CD8-positive, alpha-beta T cell (primary cell): ENCODE measurements at places on chromosomes 6 and 20.

DNA sequence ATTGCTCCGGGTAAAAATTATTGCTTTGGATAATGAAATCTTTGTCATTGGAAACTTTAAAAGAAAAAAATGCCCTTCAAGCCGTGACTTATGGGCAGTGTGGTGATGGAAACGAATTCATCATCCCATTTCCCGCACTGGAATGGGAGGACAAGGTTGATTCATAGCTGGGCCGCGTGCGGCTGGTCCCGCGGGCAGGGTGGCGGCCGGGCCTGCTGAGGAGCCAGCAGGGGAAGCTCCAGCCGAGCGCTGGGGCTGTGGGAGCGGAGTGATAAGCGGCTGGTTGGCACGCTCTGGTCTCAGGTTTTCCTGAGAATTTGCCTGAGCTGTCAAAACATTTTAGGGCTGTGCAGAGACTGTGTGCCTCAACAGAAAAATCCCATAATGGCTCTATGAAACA lies 351.7 kb downstream of the CDC5L start:
- DNase-seq, result no peak

DNA sequence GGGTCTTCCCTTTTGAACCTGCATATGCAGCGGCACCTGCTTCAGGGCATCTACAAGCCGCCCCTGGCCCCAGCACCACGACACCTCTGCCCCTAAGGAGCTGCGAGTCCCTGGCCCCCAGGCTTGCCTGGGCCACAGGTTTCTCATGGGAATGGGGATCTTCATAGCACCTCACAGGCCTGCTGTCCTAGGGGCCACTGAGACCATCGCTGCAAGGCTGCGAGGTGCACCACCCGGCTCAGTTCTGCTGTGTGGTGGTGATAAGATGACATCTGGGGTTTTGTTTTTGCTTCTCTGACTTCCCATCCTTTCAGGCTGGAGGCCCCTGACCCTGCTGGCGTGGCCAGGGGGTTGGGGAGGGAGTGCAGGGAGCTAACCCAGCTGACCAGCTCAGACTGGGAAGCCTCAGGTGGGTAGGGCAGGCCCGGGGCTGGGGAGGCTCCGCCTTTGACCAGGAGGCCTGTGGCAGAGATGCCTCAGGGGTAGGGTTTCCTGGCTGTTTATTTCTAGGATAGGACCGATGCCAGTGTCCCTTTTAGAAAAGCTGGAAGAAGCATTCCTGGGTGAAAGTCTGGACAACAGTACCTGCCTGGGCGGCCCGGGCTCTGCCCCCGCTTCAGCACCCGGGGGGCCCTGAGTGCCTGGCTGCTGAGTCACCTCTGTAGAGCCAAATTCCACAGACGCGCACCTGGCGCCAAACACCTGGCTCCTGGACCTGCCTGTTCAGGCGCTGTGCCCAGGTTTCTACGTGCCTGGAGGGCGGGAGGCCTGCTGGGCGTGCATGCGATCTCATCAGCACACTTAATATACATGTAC lies 264.7 kb downstream of the DLL1 start:
- no peak for DNase-seq

- no peak for DNase-seq
Measured at GRCh38 chr20:15380770-15381169, 1043.4 kb upstream of the FLRT3 start.

DNA sequence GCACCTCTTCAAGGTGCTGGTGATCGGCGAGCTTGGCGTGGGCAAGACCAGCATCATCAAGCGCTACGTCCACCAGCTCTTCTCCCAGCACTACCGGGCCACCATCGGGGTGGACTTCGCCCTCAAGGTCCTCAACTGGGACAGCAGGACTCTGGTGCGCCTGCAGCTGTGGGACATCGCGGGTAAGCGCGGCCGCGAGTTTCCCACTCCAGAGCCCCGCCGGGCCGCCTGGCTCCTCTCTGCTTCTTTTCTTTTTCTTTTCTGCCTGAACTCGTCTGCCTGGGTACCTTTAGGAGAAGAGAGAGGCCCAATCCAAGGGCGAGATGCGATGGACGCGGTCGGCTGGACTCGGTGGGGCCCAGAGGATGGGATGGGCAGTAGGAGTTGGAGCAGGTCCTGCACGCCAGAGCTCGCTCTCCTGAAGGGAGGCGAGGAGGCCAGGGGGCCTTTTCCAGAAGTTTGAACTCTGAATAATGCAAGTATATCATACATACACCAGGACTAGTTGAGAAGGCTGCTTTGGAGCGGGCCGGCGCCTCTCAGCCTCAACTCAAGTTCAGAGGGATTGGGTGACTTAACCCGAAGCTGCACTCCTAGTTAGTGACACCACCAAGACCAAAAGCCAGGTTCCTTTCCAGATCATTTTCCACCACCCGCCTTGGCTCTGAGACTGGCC lies 445 bp downstream of the RAB32 start:
- DNase-seq, result no peak

GRCh38 chr6:56484669-56485068 lies 158.0 kb downstream of the DST start:
- DNase-seq, result no peak

DNA sequence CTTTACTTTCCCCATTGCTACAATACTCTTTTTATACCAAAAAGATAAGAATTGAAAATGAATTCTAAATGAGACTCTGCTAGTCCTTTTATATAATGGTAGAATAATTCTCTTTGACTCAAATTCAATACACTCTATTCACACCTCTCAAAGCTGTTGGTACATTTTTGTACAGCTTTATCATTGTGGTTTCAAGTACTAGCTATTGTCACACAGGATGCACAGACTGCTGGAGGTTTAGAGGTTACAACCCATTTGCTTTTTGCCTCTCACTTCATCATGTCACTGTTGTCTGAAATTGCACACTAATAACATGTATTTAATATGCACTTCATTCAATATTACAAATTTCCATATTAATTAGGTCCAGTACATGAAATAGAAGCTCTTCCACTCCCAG lies 442.2 kb upstream of the ARID1B start:
- no peak for DNase-seq

DNA sequence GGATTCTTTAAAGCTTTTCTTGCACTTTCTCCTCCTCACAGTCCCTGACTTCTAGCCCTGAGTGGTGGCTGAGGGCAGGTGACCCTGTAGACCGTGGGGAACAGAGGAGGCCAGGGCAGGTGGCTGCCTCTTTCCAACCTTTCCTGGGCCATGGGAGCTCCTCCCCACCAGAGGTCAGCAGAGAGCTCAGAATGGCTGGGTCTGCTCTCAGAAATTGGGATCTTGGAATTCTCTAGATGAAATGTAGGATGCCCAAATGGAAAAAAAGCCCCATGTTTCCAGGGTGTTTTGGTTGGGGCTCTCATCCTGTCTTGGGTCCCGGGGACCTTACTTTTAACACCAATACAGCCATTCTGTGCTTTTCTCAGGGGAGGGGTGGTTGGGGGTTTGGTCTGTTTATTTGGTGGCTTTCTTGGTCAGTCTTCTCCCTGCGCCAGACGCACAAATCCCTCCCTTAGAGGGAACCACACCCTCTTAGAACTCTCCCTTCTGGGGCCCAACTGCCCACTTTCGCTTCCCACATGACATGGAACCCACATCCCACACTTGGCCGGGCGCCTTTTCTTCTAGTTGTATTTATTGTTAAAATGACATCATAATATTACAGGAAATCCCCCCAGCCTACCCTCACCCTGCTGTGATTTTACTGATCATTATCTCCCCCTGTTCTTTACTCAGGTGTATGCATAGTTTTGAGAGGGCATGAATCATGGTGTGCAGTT lies 17.9 kb downstream of the GNAS start:
- DNase-seq, result peak; percentile 66

GRCh38 chr6:31775184-31775583 lies 1.9 kb downstream of the VWA7 start:
- no peak for DNase-seq

GRCh38 chr6:37262446-37263026 lies 4.6 kb upstream of the TMEM217 start:
- no peak for DNase-seq

- no peak for DNase-seq
Measured at GRCh38 chr6:38603966-38604365, 35.8 kb downstream of the BTBD9 start.

DNA sequence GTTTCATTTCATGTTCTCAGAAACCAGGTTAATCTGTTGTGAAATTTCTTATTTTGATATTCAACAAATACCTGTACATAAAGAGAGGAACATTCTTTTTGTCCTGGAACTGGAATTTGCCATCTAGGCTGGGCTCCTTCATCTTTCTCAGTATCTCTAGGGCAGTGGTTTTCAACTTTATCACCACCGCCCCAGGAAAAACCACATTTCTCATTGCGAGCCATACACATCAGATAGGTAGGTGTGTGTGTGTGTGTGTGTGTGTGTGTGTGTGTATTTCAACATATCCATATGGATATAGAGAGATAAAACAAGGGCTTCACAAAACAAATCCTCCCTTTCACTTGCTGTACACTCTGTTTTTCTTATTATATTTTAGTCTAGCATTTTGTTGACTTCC lies 24.1 kb downstream of the BFSP1 start:
- DNase-seq, result peak; percentile 42

GRCh38 chr6:70277470-70277869 lies 25.4 kb downstream of the COL9A1 start:
- DNase-seq, result no peak

GRCh38 chr20:9442858-9443257 lies 71.5 kb upstream of the LAMP5 start:
- DNase-seq, result no peak

- DNase-seq, result no peak
Measured at GRCh38 chr6:121590916-121591315, 155.5 kb downstream of the GJA1 start.

GRCh38 chr6:36196113-36196879 lies at the start of gene BRPF3:
Gene BRPF3, plus strand, starts transcription at chr6:36196744. Its CDS starts 3,579 bp downstream, at chr6:36200323.
- peak; percentile 64 for DNase-seq

DNA sequence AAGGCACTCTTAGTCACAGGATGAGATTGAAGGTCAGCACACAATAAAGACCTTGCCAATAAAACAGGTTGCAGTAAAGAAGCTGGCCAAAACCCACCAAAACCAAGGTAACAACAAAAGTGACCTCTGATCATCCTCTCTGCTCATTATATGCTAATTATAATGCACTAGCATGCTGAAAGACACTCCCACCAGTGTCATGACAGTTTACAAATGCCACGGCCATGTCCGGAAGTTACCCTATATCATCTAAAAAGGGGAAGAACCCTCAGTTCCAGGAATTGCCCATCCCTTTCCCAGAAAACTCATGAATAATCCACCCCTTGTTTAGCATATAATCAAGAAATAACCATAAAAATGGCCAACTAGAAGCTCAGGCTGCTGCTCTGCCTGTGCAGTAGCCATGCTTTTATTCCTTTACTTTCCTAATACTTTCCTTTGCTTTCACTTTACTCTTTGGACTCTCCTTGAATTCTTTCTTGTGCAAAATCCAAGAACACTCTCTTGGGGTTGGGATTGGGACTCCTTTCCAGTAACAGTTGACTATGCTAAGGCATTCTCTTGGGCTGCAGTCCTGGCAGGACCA lies 527.3 kb upstream of the MAP3K7 start:
- DNase-seq, result no peak

DNA sequence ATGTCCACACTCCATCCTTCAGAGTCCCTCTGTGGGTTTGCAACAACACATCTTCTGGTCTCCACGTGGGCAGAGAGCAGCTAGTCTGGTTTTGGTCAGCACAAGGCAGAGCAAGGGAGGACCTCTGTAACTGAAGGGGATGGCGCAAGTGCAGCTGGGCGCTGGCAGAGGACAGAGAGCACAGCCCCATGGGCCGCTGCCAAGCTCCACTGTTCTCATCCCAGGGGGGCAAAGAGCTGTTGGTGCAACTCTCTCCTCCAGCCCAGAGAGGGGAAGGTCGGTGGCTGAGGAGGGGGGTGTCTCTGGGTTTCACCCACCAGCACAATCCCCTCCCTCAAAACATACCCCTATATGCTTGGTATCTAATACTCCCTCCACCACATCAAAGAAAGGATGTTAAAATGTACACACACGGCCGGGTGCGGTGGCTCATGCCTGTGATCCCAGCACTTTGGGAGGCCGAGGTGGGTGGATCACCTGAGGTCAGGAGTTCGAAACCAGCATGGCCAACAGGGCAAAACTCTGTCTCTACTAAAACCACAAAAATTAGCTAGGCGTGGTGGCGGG lies 9.1 kb downstream of the ATP9A start:
- no peak for DNase-seq

DNA sequence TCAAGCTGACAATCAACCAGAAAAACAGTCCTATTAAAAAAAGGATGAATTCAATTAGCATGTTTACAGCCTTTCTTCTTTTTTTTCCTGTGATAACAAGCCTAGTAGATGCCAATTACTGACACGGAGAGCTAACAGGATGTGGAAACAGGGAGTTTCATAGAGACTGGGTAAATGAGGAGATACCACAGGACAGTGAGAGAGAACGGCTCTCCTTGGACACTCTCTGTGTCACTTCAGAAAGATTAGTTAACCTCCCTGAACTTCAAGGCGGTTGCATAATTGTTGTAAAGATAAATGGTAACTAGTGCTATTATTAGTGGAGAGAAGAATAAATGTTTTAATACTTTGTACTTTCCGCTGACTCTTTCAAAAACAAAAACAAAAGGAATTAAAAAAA lies 14.8 kb downstream of the SLC17A5 start:
- no peak for DNase-seq

DNA sequence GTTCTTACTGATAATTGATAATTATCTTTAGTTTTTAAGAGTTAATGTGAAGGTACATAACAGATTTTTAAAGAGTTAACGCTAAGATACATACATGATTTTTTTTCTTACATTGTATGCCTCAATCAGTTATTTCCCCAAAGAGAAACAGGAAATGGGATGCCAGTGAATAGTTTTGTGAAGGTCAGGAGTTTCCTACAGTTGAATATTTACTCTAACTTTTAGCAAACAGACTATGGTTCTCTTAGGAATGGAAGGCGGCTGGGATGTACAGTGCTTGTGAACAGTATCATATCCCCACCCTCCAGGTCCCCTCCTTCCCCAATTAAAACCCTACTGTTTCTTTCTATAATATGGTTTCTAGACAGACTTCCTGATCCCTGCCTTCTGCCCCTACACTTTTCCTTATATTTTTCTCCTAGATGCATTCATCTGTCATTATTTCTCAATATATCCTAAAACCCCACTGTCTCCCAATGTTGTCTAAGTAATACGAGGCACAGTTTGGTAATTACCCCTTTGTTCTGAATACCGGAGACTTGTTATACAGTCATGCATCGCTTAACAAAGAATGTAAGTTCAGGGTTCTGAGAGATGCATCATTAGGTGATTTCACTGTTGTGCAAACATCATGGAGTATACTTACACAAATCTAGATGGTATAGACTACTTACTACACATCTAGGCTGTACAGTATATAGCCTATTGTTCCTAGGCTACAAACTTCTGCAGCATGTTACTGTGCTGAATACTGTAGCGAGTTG lies 29.2 kb downstream of the SLC35A1 start:
- DNase-seq, result no peak

- no peak for DNase-seq
Measured at GRCh38 chr6:133778414-133779130, 110.3 kb upstream of the TCF21 start.
